ENCODE measurements at places on chromosomes 11 and 22.
A peak's percentile ranks its signal among the peaks of the same experiment; 100 is the strongest.

- DNase-seq, result peak; percentile 37
Observed at GRCh38 chr11:61693922-61694601, 13.9 kb downstream of the DAGLA start.

GRCh38 chr11:35150454-35150853, 11.5 kb downstream of the CD44 start:
- no peak for DNase-seq

DNA sequence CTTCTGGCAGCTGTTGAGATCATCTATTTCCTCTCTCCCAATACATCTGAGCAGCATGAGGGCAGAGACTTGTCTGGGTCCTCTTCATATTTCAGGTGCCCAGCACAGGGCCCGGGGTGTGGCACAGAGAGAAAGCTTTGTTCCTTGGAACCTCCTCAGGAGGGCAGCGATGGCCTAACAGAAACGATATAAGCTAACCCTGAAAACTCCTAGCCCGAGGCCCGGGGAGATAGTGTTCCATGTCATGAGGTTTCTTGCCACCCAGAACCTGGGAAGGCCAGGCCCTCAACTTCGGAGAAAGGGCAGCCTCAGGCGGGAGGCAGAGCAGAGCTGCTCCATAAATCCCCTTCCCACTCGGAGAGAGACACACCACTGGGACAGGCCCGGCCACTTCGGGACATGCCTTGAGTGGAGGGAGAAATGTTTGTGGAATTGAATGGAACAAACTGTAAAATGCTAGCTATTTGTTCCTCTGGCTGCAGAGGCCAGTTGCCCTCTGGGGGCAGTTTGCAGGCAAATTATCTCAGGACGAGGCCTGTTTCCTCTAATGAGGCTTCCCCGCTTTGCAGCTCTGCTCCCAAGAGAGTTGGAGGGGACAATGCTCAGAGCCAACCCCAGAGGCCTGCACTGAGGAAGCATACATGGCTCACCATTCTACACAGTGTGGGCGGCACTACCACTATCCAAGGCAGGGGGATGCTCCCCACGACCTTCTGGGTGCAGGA, 11.6 kb downstream of the ARRB1 start:
- DNase-seq, result no peak

DNA sequence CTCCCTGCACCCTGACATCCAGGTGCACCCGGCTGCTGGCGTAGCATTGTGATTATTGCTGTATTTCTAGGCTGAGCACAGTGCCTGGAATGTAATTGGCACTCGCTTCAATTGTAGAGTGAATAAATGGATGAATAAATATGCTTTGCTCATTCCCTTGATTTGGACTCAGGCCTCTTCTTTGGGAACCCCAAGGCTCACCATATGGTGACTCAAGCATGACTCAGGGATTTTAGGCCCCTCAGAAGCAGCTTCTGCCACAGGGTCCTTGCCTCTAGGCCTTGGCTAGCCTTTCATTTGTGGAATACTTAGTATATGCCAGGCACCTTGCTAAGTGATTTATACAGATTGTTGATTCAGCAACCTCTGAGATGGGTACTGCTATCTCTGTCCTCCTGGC, 78.9 kb downstream of the GRIK4 start:
- DNase-seq, result no peak

All from NCI-H2029 treated with DMSO at 0.1 percent for 48 hours (cell line).